ENCODE measurements at places on chromosomes 3 and 15. TPM values are rescaled to one million over a fixed set of nuclear protein-coding genes. Genes with fewer than 3 reads are reported as not detected.

- DNase-seq = peak; percentile 57
These were observed 14.2 kb upstream of the ANKDD1A start for GRCh38 chr15:64897345-64897985.

DNA sequence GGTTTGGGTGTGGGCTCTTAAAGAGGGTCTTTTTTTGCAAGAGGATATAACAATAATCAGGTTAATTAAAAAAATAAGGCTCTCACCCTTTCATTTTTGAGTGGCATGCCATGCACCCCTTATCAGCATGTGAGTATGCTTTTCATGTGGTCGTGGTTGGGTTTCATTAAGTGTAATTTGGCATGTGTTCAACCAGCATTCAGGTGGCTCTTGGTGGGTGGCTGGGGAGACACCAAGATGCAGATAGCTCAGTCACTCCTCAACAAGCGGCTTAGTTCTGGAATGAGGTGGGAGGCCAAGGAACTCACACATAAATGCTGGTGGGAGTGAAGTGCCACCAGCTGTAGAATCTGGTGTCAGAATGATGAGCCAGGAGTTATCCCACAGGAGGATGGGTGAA is 66.8 kb downstream of the FLNB start:
- DNase-seq = no peak

- no peak for DNase-seq
These were observed 34.2 kb downstream of the CLEC3B start for GRCh38 chr3:45060165-45060892.

- DNase-seq = no peak
These were observed 91.5 kb upstream of the TNFAIP8L3 start for GRCh38 chr15:51186181-51186705.

DNA sequence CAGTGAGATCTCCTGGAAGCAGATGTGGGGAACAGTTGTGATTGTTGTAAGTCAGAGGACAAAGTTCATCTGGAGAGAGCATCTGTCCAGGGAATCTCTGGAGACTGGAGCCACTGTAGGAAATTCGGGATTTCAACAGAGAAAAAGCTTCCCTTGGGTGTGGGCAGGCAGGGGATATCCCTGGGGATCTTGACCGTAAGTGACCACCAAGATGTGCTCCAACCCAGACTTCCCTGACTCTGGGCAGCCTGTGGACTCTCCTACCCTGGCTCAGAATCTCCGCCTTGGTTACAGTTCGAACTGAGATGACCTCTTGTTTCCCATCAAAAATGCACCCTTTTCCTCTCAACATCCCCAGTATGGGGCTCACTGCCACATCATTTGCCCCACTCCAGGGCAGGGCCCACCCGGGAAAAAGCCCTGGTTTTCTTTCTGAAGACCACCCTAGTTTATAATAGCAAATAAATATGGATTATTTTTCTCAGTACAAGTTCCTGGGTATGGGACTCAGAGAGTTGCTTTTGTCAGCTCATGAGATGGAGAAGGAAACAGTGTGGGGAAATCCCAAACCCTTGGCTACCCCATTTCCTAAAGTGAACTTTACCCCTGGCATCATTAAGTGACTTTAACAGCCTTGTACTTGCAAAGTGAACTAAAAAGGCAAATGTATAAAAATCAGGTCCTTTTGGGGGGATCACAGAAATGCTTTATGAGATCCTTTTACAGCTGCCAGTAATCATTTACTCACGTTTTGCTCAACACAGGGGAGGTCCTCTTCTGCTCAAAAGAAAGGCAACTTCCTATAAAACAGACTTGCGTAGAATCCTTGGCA is 89.9 kb downstream of the CCNL1 start:
- DNase-seq = no peak

DNA sequence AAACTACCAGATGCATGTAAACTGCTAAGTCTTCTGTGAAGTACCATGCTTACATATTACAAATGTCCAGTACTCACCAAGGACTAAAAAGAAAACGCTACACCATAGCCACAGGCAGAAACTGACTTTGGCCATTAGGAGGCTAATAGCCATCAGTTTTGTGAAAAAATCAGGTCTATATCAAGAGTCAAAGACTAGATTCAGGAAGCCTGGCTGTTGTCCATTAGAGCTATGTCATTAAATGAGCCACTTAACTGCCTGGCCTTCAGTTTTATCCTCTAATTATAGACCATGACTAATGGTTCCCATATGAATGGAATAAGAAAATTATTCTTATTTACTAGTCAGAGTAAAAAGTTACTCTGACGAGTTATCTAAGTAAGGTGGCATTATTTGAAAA is 144.1 kb downstream of the VPS13C start:
- DNase-seq = no peak

The XCR1 gene
- total RNA-seq = 0.32 TPM

Measured in transverse colon (tissue), 4 donors.